ENCODE measurements at places on chromosomes 11 and 22. TPM values are rescaled to one million over a fixed set of nuclear protein-coding genes. Genes with fewer than 3 reads are reported as not detected.

DNA sequence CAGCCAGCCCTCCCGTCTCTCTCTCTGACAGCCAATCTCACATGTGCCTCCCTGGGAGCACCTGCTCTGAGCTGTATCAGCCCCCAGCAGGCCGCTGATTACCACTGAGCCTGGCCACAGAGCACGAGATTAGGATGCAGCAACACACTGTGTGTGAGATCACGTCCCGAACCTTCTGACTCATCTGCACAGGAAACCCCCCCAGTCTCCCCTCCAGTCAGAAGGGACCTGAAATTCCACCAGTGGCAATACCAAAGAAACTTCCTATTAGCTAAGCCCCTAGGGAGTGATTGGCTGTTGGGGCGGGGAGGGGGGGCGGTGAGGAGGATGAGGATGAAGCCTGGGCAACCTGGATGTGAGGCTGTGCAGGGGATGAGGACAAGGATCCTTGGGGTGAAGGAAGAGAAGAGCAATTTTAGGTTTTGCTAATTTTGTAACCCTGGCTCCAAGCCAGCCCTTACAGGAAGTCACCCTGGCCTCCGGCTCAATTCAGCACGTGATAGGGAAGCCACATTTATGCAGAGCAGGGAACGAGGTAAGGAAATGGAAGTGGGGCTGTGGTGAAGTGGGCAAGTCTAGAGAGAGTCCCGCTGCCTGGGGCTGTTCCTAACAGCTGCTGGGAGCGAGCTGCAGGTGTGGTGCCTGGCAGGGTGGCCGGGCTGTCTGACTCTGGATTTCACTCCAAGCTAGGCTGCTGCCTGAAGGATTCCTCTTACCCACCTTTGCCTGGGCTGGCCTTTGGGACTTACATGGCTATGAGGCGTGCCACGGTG, 1.9 kb downstream of the SLC43A3 start:
- DNase-seq = peak; percentile 20

DNA sequence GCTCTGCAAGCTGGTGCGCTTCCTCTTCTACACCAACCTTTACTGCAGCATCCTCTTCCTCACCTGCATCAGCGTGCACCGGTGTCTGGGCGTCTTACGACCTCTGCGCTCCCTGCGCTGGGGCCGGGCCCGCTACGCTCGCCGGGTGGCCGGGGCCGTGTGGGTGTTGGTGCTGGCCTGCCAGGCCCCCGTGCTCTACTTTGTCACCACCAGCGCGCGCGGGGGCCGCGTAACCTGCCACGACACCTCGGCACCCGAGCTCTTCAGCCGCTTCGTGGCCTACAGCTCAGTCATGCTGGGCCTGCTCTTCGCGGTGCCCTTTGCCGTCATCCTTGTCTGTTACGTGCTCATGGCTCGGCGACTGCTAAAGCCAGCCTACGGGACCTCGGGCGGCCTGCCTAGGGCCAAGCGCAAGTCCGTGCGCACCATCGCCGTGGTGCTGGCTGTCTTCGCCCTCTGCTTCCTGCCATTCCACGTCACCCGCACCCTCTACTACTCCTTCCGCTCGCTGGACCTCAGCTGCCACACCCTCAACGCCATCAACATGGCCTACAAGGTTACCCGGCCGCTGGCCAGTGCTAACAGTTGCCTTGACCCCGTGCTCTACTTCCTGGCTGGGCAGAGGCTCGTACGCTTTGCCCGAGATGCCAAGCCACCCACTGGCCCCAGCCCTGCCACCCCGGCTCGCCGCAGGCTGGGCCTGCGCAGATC, 16.5 kb downstream of the P2RY2 start:
- DNase-seq = no peak

- no peak for DNase-seq
These were observed 14.1 kb downstream of the ANKK1 start for GRCh38 chr11:113401718-113402117.

GRCh38 chr11:81497202-81497804, 1236.4 kb downstream of the FAM181B start:
- DNase-seq = peak; percentile 24

- DNase-seq = no peak
These were observed 212.3 kb downstream of the DDX10 start for GRCh38 chr11:108877178-108877577.

DNA sequence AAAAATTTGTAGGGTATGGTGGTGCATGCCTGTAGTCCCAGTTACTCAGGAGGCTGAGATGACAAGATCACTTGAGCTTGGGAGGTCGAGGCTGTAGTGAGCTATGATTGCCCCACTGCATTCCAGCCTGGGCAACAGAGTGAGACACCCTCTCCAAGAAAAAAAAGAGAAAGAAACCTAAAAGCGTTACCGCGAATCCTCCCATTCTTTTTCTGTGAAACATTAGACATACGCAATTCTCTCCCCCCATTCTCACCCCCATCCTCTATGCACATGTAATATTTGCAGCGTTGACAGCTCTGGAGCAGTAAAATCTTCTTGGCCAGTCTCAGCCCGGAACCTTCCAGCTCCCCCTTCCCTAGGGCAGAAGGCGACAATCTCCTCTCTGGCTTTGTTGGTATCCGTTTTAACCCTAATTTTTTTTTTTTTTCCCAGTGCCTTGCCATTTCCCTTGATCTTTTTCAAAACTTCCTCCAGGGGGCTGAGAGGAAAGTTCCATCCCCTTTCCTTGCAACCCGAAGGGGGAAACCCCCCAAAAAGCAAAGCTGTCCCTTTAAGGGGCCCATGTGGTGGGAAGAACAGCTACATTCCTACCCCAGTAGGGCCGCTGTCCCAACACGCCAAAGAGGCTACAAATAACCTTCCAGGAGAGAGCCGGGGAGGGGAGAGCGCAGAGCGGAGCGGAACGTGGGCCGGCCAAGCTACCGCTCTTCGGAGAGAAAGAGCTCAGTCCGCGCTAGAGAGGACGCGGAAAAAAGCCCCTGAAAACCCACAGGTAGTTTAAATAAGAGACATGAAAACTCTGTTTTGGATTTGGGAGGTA, 1.9 kb downstream of the LRP4 start:
- DNase-seq = peak; percentile 55

GRCh38 chr11:116505298-116506262, 267.2 kb downstream of the BUD13 start:
- DNase-seq = no peak

DNA sequence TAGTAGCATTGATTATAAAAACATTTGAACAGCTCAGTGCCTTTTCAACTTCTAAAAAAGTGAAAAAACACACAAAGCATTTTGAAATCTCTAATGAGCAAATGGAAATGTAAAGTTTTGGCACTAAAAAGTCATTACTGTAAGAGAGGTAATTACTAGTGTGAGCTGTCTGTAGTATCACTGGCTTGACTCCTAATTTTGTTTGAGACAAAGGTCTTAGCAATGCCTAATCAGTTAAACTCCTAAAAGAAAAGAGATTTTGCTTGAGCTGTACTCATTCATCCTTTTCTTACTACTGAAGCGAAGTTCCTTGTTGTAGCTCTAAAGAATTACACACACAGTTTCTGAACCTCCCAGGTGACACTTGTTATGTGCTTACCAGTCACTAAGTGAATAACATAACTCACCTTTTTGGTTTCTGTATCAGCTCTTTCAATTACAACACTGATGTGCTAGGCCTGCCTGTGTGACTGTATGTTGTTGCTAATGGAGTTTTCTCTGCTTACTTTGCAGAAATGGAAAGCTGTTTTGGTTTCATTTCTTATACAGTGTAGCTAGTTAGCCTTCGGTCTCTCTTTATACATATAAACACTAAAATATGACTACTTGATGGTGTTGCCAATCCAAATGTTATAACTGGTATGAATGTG, 924.4 kb upstream of the TENM4 start:
- no peak for DNase-seq

DNA sequence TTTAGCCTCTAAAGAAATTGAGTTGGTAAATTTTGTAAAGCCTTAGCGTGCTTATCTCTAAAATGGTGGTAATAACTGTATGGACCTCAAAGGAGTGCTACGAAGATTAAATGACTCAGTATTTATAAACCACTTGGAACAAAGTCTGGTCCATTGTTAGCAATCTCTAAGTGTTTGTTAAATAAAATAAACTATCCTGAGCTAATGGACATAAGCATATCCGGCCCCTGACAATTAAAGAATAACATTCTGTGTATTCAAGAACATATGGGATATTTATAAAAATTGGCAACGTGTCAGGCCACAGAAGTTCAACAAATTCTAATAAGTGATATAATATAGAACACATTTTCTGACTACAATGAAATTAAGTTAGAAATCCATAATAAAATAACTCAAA, 71.0 kb downstream of the MYEOV start:
- DNase-seq = no peak

DNA sequence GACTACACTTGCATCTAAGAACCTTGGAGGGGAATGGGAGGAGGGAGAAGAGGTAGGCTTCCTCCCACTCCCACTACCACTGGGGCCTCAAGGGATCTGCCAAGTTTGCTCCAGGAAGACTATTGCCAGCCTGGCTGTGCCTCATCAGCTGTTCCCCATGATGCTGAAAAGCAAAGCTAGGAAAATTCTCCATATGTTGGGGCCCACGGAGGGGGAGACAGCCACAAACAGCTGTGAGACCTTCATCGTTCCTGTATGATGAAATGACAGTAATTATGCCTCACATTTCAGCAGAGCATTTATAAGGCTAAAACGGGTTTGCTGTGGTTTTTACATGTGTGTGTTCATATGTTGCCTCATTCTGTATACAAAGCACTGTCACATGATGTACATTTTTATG, 6.7 kb downstream of the DSCAML1 start:
- no peak for DNase-seq

DNA sequence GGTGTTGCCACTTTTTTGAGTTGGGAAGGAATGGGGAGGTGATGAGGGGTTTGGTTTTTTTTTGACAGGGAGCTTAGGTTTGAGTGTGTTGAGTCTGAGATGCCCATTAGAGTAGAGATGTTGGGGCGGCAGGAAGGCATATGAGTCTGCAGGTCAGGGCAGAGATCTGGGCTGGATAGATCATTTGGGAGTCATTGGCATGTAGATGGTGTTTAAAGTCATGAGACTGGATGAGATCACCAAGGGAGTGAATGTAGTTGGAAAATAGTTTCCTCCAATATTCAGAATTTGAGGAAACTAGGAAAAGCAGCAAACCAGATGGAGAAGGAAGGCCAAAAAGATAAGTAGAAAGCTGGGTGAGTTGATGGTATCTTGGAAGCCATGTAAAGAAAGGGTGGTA, 2.1 kb upstream of the ANAPC15 start:
- no peak for DNase-seq

DNA sequence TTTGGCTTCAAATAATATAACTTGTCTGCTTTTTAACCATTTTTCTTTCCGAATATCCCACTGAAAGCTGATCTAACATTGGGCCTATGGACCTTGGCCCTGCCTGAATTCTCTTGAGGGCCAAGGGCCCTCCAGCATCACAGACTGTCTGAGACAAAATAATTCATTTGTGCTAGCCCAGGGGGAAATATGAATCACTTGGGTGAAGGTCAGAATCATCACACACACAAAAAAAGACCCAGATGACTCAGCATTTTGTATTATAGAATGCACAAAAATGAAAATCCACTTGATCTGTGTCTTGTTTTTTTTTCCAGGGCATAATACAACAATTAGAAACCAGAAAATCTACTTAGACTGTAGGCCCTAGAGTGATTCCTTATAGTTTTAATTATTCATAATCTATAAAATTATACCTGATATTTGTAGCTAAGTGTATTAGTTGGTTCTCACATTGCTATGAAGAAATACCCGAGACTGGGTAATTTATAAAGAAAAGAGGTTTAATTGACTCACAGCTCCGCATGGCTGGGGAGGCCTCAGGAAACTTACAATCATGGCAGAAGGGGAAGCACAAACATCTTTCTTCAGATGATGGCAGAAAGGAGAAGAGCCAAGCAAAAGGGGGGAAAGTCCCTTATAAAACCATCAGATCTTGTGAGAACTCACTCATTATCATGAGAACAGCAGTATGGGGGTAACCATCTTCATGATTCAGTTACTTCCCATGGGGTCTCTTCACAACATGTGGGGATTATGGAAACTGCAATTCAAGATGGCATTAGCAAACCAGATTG, 15.6 kb upstream of the RDX start:
- DNase-seq = no peak

- DNase-seq = peak; percentile 28
These were observed 37.6 kb downstream of the ZNF195 start for GRCh38 chr11:3341298-3341697.

- DNase-seq = no peak
These were observed 22.9 kb downstream of the SDHAF2 start for GRCh38 chr11:61452825-61453224.

DNA sequence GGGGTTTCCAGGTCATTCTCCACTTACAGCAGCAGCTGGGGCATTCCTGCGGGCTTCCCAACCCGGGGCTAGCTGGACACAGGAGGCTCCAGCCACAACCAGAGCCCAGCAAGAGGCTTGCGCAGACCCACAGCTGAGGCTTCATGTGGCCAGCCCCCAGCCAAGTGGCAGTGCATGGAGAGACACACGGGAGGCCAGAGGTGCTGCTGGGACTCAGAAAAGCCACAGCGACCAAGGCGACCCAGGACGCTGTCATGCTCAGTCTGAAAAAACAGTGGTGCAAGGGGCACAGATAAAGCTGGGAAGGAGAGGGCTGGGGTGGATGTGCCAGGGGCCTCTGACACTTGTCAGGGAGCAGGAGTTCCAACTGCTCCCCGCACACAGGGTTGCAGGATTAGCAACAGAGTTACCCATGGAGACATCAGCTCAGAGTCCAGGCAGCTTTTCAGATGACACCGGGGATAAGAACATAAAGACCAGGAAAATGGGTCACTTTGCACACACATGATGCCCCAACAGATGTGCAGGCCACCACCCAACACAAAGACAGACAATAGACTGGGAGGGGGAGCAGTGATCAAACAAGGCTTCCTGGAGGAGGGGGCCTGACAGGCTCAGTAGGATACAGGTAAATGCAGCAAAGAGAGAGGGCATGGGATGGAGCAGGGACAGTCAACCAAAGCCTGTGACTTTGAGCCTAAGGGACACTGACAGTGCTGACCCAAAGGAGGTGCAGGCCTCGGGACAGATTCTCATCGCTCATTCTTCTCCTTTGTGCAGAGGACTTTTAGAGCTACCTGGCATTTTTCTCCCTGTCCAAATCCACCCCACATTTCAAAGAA, 6.9 kb upstream of the NEAT1 start:
- peak; percentile 65 for DNase-seq

- no peak for DNase-seq
These were observed 33.3 kb downstream of the SLN start for GRCh38 chr11:107678632-107678971.

DNA sequence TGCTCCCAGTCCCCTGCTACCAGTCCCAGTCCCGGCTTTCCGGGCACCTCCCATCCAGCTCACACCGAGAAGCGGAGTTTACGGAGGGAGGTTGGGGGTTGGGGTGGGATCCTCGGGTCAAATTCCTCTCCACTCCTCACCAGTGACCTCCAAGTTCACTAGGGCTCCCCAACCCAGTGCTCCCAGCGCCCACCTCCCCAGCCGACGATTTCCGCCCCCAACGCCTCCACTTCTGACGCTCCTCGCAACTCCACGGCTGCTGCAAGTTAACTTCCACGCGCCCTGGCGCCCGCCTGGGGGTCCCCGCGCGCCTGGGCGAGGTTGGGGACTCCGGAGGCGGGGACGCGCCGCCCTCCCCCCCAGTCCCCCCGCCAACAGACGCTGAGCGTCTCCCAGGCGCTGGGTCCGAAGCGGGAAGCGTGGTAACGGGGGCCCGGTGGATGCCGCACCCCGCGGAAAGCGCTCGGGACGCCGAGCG, 526 bp downstream of the TPST2 start:
- no peak for DNase-seq

Gene BARX2
- polyA plus RNA-seq = not detected

Gene SNX32
- polyA plus RNA-seq = 0.34 TPM

Gene OR10D3
- polyA plus RNA-seq = not detected

Gene TSGA10IP
- not detected for polyA plus RNA-seq

Gene OR4A16
- not detected for polyA plus RNA-seq

Gene MFNG
- 19.8 TPM for polyA plus RNA-seq

Gene PRG3
- not detected for polyA plus RNA-seq
